ENCODE measurements at places on chromosomes 7 and 10.

DNA sequence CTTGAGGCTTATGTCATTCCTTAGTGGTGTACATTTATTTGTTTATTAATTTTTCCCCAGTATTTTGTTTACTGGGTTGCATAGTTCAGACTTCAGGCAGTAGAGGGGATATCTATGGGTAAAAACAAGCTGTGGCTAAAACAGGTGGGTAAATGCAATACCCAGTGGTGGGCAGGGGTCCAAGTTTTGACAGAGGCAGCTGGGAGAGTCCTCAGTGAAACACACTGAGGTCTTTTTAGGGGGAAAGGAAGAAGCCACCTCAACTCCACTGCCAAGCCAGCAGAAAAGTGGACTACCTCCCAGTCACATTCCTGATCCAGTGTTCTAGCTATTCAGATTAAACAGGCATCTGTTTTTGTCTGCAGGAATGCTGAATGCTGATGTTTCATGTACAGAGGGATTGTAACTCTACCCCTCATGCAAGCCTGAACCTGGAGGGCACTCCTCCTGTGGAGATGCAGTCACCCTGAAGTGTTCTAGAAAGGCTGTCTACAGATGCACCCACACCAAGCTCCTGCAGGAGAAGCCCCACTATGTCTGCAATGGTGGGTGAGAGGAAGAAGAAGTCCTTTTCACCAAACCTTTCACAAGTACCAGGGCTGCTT lies 757.8 kb downstream of the INHBA start:
- no peak for DNase-seq

DNA sequence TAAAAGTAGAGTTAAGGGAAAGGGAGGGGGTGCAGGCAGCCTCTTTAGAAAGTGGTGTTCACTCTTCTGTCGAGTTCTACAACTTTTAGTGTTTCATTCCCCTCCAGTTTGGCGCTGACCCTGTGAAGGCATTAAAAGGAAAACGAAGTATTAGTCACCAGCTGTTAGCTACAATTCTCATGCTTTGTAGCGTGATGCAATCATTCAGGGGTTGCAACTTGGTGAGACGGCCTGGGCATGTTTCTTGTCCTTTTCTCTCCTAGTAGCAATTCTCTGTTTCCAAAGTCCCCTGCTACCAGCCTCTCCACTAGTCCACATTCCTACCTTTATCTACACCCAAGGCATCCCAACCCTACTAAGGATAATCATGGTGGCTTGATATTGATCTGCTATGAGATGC lies 33.7 kb upstream of the DGKI start:
- no peak for DNase-seq

- no peak for DNase-seq
Observed at GRCh38 chr10:91002656-91003055, 81.8 kb upstream of the ANKRD1 start.

DNA sequence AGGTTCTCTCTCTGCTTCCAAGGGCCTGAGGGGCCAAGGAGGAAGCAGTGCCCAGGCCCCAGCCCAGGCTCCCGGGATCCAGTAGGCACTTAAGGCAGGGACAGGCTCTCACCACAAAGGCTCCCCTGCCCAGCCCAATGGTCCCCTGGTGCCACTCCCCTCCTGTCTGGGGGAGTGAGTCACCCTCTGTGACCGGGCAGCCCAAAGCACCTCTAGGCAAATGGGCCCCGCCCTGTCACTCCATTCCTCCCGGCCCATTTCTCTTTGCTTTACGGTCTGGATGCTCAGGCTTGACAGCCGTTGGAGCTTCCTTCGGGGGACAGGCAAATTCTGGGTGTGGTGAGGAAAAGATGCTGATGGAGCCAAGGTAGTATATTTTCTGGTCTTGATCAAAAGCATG lies at the start of gene CALHM3:
Gene CALHM3 (minus strand): TSS at position 106 of the 400 bp plus-strand sequence. CDS start 208 bp downstream, outside the sequence.
- DNase-seq, result no peak

DNA sequence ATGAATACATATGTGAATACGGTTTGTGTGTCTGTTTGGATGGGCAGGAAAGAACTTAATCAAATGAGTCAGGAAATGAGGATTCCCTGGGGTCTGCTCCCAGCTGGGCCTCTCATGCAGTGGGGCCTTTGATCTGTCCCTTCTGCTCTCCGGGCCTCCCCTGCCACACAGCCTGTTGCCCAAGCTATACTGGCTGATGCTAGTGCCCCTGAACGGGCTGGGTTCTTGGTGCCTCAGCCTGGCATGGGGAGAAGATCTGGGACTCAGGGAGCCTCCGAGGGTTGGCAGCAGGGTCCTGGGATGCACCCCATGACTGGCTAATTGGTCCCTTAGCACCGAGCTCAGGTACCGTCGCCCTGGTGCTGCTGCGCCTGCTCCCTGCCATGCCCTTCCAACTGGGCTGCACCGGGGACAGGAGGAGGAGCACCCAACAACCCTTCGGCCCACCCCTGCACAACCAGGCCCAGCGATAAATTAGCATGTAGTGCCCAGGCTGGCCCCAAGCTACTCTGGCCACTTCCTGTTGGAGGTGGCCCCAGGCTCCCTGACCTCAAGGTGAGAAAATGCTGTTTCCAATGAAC lies 59.9 kb upstream of the DUSP5 start:
- no peak for DNase-seq

DNA sequence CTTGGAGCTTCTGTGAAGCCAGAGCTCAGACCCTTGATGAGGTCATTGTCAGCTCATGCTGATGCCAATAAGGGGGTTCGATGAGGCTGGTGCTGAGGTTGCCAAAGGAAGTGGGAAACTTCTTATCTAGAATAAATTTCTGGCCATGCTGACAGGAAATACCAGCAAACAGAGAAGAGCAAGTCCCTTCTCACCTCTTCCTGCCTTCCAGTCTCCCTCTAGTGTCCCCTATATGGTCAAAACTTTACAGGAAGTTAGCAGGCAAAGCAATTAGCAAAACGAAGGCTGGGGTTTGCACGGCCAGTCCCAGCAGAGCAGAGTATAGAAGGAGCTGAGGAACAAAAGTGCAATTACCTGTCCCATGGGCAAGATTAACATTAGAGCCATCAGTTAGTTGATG lies 15.1 kb upstream of the NEUROG3 start:
- no peak for DNase-seq

DNA sequence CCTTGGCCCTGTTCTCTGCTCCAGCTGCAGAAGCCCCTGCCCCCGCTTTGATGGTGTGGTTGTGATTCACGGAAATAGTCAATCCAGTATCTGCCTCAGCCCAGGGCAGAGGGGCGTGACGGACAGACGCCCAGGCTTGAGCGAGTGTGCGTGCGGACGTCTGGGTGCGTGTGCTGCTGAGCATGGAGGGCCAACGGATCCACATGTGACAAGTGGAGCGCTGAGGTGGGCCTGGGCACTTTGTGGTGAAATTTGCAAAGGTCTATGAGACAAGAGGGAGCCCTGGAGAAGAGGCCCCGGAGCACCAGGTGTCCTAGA lies 94.4 kb downstream of the WDR37 start:
- DNase-seq, result no peak

DNA sequence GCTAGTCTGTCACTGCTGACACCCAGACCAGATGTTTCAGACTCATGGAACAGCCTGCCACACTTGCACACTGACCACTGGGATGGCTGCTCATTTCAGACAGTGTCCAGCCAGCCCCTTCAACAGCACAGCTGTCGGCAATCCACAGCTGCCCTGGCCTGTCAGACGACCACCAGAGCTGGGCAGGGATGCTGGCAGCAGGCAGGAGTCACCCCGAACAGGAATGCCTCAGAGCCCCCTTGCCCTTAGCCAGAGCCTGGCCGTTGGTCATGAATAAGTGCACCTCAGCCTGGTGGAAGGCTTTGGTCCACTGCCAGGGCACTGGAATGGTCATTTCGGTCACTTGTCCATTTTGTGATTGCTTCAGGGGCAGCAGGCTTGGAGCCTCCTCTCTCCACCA lies 149.6 kb upstream of the TCERG1L start:
- DNase-seq, result no peak

- no peak for DNase-seq
Observed at GRCh38 chr10:33721509-33721908, 387.0 kb upstream of the NRP1 start.

GRCh38 chr7:539731-540411 lies 20.2 kb upstream of the PDGFA start:
- DNase-seq, result no peak

DNA sequence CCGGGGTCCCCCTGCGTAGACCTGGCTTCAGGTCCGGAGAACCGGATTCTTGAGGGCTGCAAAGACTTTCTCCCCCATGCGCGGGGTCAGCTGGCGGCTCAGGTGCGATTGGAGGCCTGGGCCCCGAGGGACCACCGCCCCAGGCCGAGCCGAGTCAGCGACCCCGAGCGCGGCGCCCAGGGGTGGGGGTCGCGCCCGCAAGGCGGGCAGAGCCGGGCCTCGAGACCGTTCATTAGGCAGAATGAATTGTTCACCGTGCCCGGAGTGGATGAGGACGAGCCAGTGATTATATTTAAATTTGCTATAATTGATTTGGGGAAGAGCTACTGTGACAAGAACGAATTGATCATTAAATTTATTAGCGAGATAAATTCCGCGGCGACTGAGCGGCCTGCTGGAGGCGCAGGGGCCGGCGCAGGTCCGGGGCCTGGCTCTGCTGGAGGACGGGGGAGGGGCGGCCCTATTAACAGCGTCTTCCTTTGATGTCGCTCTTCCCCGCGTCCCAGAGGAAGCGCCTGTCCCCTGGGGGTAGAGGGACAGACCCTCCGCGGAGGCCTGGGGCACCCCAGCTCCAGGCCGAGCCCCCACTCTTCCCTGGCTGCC lies 7.5 kb downstream of the MNX1 start:
- DNase-seq, result no peak

DNA sequence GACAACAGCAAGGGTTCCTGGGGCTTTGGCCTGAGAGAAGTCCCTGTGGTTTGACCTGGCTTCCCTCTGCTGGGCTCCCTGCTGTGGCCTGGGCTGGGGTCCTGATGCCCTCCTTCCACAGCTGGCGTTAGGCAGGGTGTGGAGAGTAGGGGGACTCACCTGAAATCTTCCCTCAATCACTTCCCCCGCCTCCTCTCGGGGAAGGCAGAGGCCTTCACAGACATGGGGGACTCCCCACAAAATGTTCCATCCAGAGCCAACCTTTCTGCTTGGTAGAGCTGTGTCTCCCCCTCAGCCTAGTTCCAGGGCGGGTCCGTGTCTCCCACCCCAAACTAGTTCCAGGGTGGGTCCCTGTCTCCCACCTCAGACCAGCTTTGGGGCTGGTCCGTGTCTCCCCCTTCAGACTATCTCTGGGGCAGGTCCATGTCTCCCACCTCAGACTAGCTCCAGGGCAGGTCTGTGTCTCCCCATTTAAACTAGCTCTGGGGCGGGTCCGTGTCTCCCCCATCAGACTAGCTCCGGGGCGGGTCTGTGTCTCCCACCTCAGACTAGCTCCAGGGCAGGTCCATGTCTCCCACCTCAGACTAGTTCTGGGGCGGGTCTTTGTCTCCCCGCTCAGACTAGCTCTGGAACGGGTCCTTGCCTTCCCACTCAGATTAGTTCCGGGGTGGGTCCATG lies 2.2 kb downstream of the PVRIG start:
- DNase-seq, result no peak

GRCh38 chr7:127979728-127980126 lies 51.5 kb downstream of the LRRC4 start:
- no peak for DNase-seq

DNA sequence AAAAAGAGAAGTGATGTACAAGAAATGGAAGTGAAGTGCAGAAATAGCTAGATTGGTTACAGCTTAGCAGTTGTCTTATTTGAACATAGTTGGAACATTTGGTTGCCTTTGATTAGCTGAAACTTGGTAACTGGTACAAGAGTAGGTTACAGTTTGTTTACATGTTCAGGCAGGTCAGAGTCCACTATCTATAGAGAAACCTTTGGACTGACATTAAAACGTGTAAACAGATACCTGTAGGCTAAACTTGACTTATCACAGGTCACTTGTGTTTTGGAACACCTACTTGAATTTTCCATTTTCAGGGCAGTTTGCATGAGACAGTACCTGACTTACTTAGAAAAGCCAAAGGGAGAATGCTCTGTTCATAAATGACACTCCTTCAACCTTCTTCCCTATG lies 28.5 kb upstream of the CYP2C8 start:
- no peak for DNase-seq

- no peak for DNase-seq
Observed at GRCh38 chr10:20233423-20233822, 417.2 kb downstream of the PLXDC2 start.

- no peak for DNase-seq
Observed at GRCh38 chr7:18941207-18941606, 176.2 kb downstream of the TWIST1 start.

All from stimulated activated CD4-positive, alpha-beta T cell treated with anti-CD3 and anti-CD28 coated beads, TNF-alpha, amount 100 ng/mL, for 24 hours (primary cell).